Activated CD4-positive, alpha-beta T cell treated with anti-CD3 and anti-CD28 coated beads, Interleukin-2, amount 10 ng/mL, durations not matched to agents 7 days and 5 days (primary cell): ENCODE measurements at places on chromosomes 13 and 19. TPM values are rescaled to one million over a fixed set of nuclear protein-coding genes. Genes with fewer than 3 reads are reported as not detected.

Gene TSSK6
- 3.7 TPM for total RNA-seq

Gene ODAD3
- total RNA-seq = not detected

Gene CLASRP
- 109 TPM for total RNA-seq

Gene CPB2
- total RNA-seq = not detected

Gene PGLYRP1
- total RNA-seq = not detected

Gene SYT5
- total RNA-seq = 0.17 TPM

Gene TUBB4A
- 1.2 TPM for total RNA-seq

Gene PSG11
- total RNA-seq = not detected

Gene NDUFA7
- 65.6 TPM for total RNA-seq

DNA sequence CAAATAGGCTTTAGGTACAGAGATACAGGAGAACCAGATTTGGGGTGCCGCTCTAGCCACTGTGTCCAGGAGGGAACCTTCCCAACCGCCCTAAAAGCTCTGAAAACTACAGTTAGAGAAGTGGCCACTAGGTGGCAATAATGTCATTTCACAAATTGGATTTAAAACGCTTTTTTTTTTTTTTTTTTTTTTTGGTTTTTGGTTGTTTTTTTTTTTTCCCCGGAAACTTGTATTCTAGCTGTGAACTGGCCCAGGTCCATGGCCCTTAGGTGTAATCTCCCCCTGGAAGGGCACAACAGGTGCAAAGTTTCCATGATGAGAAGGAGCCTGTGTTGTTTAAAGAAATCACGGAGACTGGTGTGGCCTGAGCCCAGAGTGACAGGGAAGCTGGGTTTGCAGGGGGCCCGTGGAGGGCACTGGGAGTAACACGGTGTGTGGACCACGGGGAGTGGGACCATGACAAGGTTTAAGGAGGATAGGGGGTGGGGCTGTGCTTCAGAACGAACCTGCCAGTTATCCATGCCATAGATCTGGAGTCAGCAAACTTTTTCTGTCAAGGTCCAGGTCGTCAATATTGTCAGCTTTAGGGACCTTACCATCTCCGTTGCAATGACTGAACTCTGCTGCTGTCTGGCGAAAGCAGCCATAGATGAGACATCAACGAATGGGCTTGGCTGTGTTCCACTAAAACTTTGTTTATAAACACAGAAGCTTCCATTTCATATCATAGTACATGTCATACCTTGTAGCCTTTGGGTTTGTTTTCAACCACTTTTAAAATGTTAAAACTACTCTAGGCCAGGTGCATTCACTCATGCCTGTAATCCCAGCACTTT, 10.1 kb downstream of the OR1I1 start:
- no peaks in the 10 kb centered on the region for H3K36me3 ChIP-seq
- no peak overlapping the region for H3K27ac ChIP-seq
- H3K27me3 ChIP-seq = peaks cover 2% of the 10 kb centered on the region
- DNase-seq = peak; percentile 81
- H3K4me1 ChIP-seq = peaks cover 6% of the 10 kb centered on the region

GRCh38 chr19:45451131-45451849, 16.5 kb upstream of the FOSB start:
- peaks cover 4% of the 10 kb centered on the region for H3K27me3 ChIP-seq
- H3K4me1 ChIP-seq = peaks cover 50% of the 10 kb centered on the region
- DNase-seq = peak; percentile 69
- H3K27ac ChIP-seq = peak overlapping the region; percentile 93

- H3K36me3 ChIP-seq = peaks cover 9% of the 10 kb centered on the region
- H3K27ac ChIP-seq = peak overlapping the region; percentile 82
- peak overlapping the region; percentile 77 for H3K4me3 ChIP-seq
- peak; percentile 28 for DNase-seq
Measured at GRCh38 chr19:10871711-10872545, 575 bp downstream of the CARM1 start.

GRCh38 chr13:24276306-24276705, 33.1 kb upstream of the C1QTNF9 start:
- H3K36me3 ChIP-seq = peaks cover 46% of the 10 kb centered on the region
- no peaks in the 10 kb centered on the region for H3K27me3 ChIP-seq
- H3K4me3 ChIP-seq = peak overlapping the region; percentile 51
- H3K27ac ChIP-seq = peak overlapping the region; percentile 43
- peaks cover 87% of the 10 kb centered on the region for H3K4me1 ChIP-seq
- DNase-seq = peak; percentile 48

- H3K4me3 ChIP-seq = no peak overlapping the region
- H3K27me3 ChIP-seq = peaks cover 1% of the 10 kb centered on the region
- H3K27ac ChIP-seq = peak overlapping the region; percentile 46
- H3K36me3 ChIP-seq = peaks cover 2% of the 10 kb centered on the region
- peaks cover 29% of the 10 kb centered on the region for H3K4me1 ChIP-seq
- DNase-seq = no peak
Measured at GRCh38 chr19:47595944-47596343, 13.0 kb upstream of the BICRA start.

GRCh38 chr19:13032837-13033236, 37.6 kb downstream of the NFIX start:
- no peaks in the 10 kb centered on the region for H3K4me1 ChIP-seq
- H3K4me3 ChIP-seq = no peak overlapping the region
- H3K27ac ChIP-seq = no peak overlapping the region
- no peaks in the 10 kb centered on the region for H3K36me3 ChIP-seq
- DNase-seq = no peak

DNA sequence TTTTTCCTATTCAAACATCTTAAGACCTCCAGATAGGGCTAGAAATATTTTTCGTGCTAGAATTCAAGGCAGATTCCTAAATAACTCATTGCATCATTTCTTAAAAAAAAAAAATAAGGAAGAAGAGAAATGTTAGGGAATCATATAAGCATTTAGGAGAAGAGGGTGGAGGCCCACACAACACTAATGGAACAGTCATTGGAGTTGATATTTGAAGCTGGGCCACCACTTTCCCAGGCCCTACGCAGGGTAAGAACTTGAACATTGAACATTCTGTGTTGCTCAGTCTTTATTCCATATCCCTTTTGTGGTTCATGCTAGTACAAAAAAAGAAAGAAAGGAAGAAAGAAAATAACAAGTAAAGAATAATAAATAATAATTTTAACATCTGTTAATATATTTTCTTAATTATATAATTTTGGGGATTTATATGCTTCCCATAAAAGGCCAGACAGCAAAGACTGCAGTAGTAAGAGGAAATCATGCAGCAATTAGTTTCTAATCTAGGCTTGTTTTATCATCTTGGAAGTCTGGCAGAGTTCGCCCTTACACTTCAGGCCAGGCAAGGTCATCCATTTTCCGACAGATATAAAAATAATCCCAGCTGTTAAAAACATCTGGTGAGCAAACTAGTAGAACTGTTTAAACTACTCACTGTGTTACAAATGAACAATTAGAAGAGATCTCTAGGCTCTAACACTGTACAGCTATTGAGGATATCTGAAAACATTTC, 127.7 kb downstream of the FRY start:
- no peak overlapping the region for H3K27ac ChIP-seq
- H3K27me3 ChIP-seq = no peaks in the 10 kb centered on the region
- no peak overlapping the region for H3K4me3 ChIP-seq
- H3K36me3 ChIP-seq = peaks cover 3% of the 10 kb centered on the region
- no peaks in the 10 kb centered on the region for H3K4me1 ChIP-seq
- no peak for DNase-seq

- H3K36me3 ChIP-seq = peaks cover 4% of the 10 kb centered on the region
- no peak overlapping the region for H3K27ac ChIP-seq
- H3K4me1 ChIP-seq = peaks cover 43% of the 10 kb centered on the region
- H3K27me3 ChIP-seq = no peaks in the 10 kb centered on the region
- DNase-seq = no peak
- no peak overlapping the region for H3K4me3 ChIP-seq
Measured at GRCh38 chr13:46580362-46580839, 27.4 kb downstream of the LRCH1 start.

GRCh38 chr13:46050771-46051170, 1.8 kb downstream of the ZC3H13 start:
- H3K36me3 ChIP-seq = peaks cover 2% of the 10 kb centered on the region
- H3K27me3 ChIP-seq = peaks cover 3% of the 10 kb centered on the region
- H3K4me1 ChIP-seq = peaks cover 43% of the 10 kb centered on the region
- no peak overlapping the region for H3K27ac ChIP-seq
- DNase-seq = no peak
- peak overlapping the region; percentile 54 for H3K4me3 ChIP-seq

GRCh38 chr13:48853728-48854102, 122.0 kb upstream of the FNDC3A start:
- no peak for DNase-seq
- H3K36me3 ChIP-seq = peaks cover 1% of the 10 kb centered on the region
- H3K27ac ChIP-seq = no peak overlapping the region
- peaks cover 41% of the 10 kb centered on the region for H3K4me1 ChIP-seq
- H3K27me3 ChIP-seq = peaks cover 2% of the 10 kb centered on the region

- no peak for DNase-seq
- peaks cover 42% of the 10 kb centered on the region for H3K36me3 ChIP-seq
- H3K4me3 ChIP-seq = peak overlapping the region; percentile 66
- H3K27me3 ChIP-seq = no peaks in the 10 kb centered on the region
Measured at GRCh38 chr13:99228737-99229691, 28.4 kb downstream of the UBAC2 start.

DNA sequence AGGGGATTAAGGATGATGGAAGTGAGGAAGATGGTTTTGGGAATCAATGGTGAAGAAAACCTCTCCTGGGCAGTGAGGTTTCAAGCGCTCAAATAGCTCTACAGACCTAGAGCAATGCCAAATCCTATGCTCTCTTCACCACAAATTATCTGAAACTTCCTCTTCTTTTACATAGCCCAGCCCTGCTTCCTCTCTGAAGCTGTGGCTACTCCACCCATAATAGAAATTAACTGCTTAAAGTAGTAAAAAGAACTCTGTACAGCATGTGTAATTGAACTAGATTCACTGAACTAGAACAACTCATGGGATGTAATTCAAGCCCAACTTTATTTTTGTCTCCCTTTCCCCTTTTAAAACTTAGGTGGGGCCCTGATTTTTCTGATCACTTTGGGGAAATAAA, 20.4 kb upstream of the IFT88 start:
- no peak overlapping the region for H3K4me3 ChIP-seq
- H3K27me3 ChIP-seq = no peaks in the 10 kb centered on the region
- no peaks in the 10 kb centered on the region for H3K36me3 ChIP-seq
- no peak overlapping the region for H3K27ac ChIP-seq
- H3K4me1 ChIP-seq = peaks cover 6% of the 10 kb centered on the region
- DNase-seq = no peak

DNA sequence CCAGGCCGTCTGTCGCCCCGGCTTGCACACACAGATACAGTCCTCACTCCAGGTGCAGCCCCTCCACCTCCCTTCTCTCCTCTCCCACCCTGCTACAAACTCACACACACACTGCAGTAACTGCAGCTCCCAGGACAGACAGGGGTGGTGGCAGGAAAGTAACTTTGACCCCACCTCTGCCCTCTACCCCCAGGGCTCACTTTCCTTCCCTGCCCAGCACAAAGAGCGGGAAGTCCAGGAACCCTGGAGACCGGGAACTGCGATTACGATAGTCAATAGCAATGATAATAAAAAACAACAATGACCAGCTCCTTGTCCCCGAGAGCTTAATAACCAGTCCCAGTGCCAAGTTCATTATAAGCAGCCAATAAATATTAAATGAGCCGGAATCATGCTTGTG, at the start of gene CEACAM20:
Gene CEACAM20 (minus strand): TSS at position 140 of the 400 bp plus-strand sequence. CDS start 166 bp downstream, outside the sequence.
- no peak within 1 kb of the TSS for H3K27ac ChIP-seq
- H3K4me1 ChIP-seq = no peaks in the 10 kb centered on the region
- H3K27me3 ChIP-seq = no peaks in the 10 kb centered on the region
- H3K4me3 ChIP-seq = no peak within 1 kb of the TSS
- no peak for DNase-seq
- no peaks in the 10 kb centered on the region for H3K36me3 ChIP-seq

DNA sequence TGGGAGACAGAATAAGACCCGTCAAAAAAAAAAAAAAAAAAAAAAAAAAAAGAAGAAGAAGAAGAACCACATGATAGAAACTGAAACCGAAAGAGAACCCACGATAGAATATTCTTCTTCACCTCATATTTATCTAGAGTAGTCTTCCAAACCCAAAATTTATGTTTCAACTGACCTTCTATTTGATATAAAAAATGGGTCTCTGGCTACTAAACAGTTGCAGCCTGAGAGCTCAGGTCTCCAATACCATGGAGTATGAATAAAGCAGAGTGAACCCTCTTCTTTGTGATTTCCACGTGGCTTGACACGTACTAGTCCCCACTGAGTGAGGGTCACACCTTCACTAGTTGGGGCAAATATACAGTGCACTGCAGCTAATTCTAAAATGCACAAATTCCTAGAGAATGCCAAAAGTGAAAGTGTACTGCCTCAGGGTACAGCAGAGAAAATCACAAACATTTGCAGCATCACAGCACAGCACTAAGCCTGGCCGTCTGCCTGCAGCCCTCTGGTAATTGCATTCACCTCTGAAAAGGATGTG, 30.8 kb upstream of the RFC3 start:
- DNase-seq = peak; percentile 11
- H3K36me3 ChIP-seq = no peaks in the 10 kb centered on the region
- H3K27me3 ChIP-seq = peaks cover 10% of the 10 kb centered on the region
- peak overlapping the region; percentile 74 for H3K4me3 ChIP-seq

DNA sequence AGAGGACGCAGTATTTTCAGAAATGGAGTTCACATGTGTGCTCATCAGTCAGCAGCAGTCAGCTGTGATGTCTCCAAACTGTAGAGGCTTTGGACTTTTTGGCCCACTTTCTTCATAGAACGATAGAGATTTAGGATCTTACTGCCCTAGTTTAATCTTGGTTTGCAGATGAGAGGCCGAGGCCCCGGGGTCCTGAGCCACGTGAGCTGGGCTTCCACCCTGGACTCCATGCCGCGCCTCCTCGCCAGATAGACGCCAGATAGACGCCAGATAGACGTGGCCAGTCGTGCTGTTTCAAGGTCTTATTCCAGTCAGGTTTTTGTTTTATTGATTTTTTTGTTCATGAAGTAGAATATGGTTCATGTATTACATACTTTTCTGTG, 11.7 kb upstream of the MCF2L start:
- H3K27ac ChIP-seq = no peak overlapping the region
- DNase-seq = no peak
- H3K4me1 ChIP-seq = no peaks in the 10 kb centered on the region
- H3K27me3 ChIP-seq = peaks cover 3% of the 10 kb centered on the region
- H3K4me3 ChIP-seq = no peak overlapping the region
- no peaks in the 10 kb centered on the region for H3K36me3 ChIP-seq

DNA sequence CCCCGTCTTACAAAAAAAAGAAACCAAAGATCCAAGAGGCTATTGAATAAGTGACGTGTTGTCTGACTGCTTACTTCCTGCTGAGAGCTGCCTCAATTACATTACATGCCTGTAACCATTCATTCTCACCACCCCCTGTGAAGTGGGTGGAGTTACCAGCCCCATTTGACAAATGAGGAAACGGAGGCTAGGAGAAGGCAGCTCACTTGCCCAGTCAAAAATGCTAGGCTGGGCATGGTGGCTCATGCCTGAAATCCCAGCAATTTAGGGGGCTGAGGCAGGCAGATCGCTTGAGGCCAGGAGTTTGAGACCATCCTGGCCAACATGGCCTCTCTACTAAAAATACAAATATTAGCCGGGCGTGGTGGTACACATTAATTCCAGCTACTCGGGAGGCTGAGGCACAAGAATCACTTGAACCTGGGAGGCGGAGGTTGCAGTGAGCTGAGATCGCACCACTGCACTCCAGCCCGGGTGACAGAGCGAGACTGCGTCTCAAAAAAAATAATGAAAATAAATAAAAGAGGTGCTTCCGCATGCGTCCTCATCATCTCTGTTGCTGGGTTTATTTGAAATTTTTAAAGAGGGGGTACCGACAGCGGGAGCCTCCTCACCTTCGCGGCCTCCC, 499 bp downstream of the LSM7 start:
- H3K27me3 ChIP-seq = no peaks in the 10 kb centered on the region
- peak overlapping the region; percentile 99 for H3K27ac ChIP-seq
- peak; percentile 80 for DNase-seq
- peak overlapping the region; percentile 99 for H3K4me3 ChIP-seq
- H3K36me3 ChIP-seq = peaks cover 25% of the 10 kb centered on the region

- H3K4me3 ChIP-seq = no peak overlapping the region
- H3K36me3 ChIP-seq = no peaks in the 10 kb centered on the region
- peak; percentile 51 for DNase-seq
- H3K27ac ChIP-seq = no peak overlapping the region
- H3K4me1 ChIP-seq = no peaks in the 10 kb centered on the region
Measured at GRCh38 chr19:16778796-16779411, 50.3 kb upstream of the SIN3B start.
